ENCODE measurements at places on chromosomes 5 and 9. TPM values are rescaled to one million over a fixed set of nuclear protein-coding genes. Genes with fewer than 3 reads are reported as not detected.
A peak's percentile ranks its signal among the peaks of the same experiment; 100 is the strongest.

NOXA1 gene
- total RNA-seq = 2.3 TPM

IRX2 gene
- 11.3 TPM for total RNA-seq

IFNE gene
- 12.4 TPM for total RNA-seq

PCDHAC1 gene
- total RNA-seq = 1.7 TPM

MCC gene
- total RNA-seq = 47.4 TPM

HMMR gene
- total RNA-seq = 1.4 TPM

KIF24 gene
- total RNA-seq = 0.26 TPM

- DNase-seq = peak; percentile 23
These were observed 33.3 kb downstream of the SH3RF2 start for GRCh38 chr5:145969714-145970092.

GRCh38 chr5:126402621-126403555, 20.3 kb upstream of the GRAMD2B start:
- no peak for DNase-seq

DNA sequence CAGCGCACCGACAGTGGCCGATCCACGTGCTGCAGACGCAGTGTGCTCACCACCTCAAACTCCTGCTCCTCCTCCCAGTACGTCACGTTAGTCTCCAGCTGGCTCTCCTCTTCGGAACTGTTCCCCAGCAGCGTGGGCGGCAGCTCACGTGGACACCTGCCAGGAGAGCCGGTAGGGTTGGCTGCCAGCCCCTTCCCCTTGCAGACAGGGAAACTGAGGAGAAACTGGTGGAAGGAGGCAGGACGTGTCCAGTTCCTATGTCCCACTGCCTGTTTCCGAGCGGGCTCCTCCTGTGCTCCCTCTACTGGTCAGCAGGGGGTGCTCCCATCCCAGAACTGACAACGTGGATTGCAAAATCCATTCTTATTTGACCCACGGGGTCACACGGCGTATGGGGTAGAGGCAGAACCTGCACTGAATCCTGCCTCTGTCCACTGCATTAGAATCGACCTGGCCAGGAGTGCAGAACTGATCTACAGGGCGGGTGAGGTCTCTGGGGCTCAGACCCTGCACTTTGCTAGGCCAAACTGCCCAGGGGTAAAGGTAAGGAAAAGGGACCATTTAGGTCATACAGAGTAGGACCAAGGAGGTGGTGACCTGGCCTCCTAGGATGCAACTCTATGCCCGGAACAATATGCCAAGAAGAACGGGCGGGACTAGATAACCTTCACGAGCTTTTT, 25.7 kb downstream of the PDGFRB start:
- peak; percentile 52 for DNase-seq

- DNase-seq = no peak
These were observed 149.2 kb downstream of the PBX3 start for GRCh38 chr9:125896404-125896803.

DNA sequence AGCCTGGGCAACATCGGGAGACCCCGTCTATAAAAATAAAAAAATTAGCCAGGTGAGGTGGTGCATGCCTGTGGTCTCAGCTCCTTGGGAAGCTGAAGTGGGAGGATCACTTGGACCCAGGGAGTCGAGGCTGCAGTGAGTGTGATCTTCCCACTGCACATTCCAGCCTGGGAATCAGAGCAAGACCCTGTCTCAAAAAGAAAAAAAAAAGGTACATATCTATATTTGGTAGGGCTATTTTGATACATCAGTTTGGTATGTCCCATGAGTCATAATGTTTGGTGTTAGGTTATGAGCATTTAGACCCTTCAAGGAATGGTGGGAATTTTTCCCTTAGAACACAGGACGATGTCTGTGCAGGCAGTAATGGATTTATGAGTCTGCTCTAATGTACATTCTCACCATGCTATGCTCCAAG, 55.3 kb upstream of the POU4F3 start:
- DNase-seq = peak; percentile 97

GRCh38 chr9:22052376-22052945, 43.4 kb upstream of the CDKN2B start:
- DNase-seq = peak; percentile 99

- DNase-seq = no peak
These were observed 234.2 kb downstream of the TRIM36 start for GRCh38 chr5:114935490-114935889.

GRCh38 chr5:68027519-68027918, 188.0 kb upstream of the PIK3R1 start:
- DNase-seq = no peak

DNA sequence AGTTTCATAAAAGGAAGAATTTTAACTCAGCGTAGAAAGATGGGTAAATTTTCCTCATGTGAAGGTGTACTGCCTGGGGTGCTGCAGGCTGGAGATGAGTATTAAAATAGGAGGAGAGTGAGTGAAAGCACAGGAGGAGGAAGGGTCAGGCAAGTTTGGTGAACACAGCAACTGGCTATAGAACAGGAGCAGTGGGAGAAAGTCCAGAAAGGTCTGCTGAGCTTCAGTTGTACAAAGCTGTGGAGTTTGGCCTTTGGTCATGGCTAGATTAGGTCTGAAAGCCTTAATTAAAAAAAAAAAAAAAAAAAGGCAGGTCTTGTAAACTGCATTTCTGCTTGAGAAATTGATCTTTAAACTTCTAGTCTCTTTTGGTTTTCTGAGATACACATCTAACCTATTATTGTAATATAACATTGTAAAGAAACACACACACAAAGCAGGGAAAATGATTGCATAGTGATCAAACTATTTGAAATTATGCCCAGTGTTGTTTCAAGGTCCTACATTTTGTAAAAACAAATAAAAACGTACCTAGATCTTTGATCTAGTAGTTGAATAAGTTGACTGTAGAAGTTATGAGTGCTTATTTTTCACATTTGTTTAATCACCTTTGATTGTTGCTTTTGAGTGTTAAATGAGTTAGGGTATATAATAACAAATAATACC, 43.6 kb downstream of the MAP3K1 start:
- no peak for DNase-seq

All from bronchial epithelial cell (primary cell).